ENCODE measurements at places on chromosomes 2 and 18.
A peak's percentile ranks its signal among the peaks of the same experiment; 100 is the strongest.

GRCh38 chr2:219386532-219387280 lies 1.0 kb downstream of the DNPEP start:
- DNase-seq = no peak

DNA sequence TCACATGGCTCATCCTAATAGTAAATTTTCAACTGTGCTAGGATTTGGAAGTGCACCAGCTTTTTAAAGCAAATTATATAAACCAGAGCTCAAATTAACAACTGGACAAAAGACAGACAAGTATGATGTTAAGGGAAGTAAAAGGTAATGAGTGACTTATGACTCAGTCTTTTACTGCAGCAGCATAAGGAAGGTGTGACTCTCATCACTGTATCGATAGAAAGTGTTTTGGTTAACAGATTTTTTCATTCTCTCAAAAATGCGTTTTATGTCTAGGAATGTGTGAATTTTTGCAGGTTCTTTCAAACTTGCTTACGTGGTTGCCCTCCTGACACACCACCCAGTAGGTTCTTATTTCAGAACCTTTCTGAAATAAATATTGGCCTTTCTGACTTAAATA lies 244.2 kb upstream of the BOD1L2 start:
- DNase-seq = no peak

- DNase-seq = no peak
Observed at GRCh38 chr18:59008302-59008974, 131.2 kb upstream of the SEC11C start.

DNA sequence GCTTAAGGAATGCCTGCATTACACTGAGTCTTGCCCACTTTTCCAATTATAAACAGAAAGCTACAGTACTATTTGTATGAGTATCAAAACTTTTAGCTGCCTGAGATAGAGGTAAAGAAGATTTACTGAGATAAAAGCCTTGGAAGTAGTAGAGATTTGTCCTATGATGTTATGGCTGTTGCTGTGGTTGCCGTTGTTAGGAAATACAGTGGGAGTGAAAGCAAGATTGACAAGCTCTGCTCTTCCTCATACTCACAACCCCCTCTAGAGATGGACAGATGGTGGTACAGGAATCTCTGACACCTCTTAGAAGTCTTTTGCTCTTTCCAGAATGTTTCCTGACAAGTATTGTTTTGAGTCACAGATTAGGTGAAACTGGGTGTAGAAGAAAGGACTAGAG lies 242.5 kb downstream of the RPIA start:
- no peak for DNase-seq

DNA sequence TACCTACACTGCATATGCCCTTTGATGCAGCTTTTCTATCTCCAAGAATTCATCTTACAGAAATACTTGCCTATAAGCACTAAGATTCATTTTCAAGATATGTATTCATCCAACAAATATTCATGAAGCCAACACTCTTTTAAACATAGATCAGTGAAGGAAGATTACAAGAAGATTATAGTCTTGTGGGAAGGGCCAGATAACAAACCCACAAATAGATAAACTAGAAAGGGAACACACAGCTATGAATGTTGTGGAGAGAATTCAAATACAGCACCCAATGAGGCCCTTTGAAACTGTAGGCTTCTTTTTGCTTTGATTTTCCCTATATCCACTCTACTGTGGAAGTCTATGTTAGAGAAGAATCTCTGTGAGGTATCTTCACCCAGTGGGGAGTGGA lies 186.7 kb upstream of the RBMS1 start:
- DNase-seq = no peak

DNA sequence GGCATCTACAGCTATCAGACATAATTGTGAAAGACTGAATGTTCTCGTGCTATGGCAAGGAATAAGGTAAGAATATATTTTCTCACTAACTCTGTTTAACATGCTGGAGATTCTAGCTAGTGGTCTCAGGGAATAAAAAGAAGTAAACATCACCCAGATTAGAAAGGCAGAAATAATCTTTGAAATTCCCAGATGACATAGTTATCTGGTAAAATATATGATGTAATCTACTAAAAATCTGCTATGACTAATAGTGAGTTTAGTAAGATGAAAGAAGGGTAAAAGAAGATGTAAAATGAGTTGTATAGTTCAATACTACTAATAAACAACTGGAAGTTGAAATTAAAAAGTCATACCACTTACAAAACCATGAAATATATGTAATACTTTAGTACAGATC lies 134.2 kb downstream of the DSC3 start:
- DNase-seq = no peak

- DNase-seq = no peak
Observed at GRCh38 chr2:1638281-1638860, 105.9 kb downstream of the PXDN start.

GRCh38 chr2:99832926-99833325 lies 309.5 kb downstream of the AFF3 start:
- DNase-seq = no peak

GRCh38 chr2:113282747-113283533 lies 4.2 kb upstream of the PAX8 start:
- DNase-seq = no peak

GRCh38 chr2:109486711-109487535 lies 126.8 kb downstream of the SEPTIN10 start:
- no peak for DNase-seq

GRCh38 chr2:57443973-57444521 lies 602.6 kb upstream of the VRK2 start:
- no peak for DNase-seq

DNA sequence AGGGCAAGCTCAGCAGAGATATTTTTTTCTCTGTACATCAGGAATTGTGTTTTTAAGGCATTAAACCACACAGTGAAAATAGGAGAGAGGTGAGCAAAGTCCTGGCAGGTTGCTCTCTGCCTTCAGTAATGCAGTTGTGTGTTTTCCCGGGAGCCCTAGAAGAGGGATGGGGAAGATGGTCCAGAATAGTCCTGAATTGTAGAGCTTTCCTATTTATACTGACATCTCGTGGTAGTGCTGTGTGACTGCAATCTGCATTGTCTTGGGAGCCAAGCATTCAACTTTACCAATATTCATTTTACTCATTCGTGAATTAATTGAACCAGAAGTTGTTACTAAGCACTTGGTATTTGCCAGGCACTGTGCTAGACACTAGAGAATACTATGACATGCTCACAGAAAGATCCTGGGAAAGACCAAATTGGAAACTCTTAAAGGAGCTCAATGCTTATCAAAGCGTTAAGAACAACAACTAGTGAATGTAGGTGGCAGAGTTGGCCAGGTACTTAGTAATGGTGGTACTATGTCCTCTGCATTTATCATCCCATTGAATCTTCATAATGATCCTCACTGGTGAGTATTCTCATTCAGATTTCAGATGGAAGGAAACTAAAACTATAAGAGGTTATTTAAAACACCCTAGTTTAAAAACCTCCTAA lies 214.6 kb downstream of the TRIB2 start:
- DNase-seq = no peak

DNA sequence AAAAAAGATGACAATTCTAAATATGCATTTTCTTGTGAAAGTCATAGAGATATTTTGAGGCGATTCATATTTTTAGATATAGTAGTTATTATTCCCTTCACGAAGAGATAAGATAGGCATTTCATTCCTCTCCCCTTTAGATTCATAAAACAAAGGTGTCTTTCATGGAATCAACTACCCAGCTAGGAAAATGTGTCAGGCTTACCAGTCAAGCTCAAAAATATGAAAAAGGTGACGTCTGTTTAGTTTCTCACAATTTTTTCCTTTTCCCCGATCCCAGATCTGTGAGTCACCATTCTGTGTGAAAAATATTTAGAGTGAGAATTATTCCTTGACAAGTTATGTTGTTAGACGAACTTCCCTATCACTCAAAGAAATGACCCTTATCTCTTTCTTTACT lies 95.4 kb upstream of the FN1 start:
- no peak for DNase-seq

GRCh38 chr2:106269591-106270291 lies 75.6 kb upstream of the UXS1 start:
- peak; percentile 64 for DNase-seq

GRCh38 chr18:45458033-45458432 lies 157.2 kb upstream of the SLC14A2 start:
- no peak for DNase-seq

- DNase-seq = no peak
Observed at GRCh38 chr18:7955175-7955574, 388.1 kb downstream of the PTPRM start.

GRCh38 chr2:21026479-21027282 lies 17.2 kb downstream of the APOB start:
- DNase-seq = no peak

- DNase-seq = peak; percentile 46
Observed at GRCh38 chr2:233656443-233656842, 15.3 kb upstream of the UGT1A9 start.

DNA sequence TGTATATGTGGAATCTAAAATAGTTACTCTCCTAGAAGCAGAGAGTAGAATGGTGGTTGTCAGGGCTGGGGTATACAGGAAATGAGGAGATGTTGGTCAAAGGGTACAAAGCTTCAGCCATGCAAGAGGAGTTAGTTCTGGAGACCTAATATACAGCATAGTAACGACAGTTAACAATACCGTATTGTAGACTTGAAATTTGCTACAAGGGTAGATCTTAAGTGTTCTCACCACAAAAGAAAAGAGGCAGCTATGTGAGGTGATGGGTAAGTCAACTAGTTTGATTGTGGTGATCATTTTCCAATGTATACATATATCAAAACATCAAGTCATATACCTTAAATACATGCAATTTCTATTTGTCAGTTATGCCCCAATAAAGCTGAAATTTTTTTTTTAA lies 98.2 kb upstream of the CYP1B1 start:
- no peak for DNase-seq

DNA sequence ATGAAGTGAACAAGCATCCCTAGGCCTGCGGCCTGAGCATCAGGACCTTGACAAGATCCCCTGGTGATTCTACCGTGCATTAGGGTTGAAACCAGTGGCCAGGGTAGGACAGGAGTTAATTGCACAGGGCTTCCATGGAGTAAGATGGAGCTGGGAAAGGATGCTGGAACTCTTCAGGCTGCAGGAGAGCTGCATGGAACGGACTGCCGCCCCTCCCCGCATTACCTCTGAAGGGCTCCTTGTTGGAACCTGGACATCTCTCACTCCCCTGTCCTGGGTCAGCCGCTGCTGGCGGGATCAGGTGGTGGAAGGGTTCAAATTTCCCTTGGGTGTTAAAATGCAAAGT lies 156.6 kb upstream of the ID2 start:
- DNase-seq = no peak

GRCh38 chr2:40243581-40244187 lies 208.2 kb downstream of the SLC8A1 start:
- DNase-seq = no peak

- peak; percentile 63 for DNase-seq
Observed at GRCh38 chr2:65320042-65320725, 92.6 kb downstream of the ACTR2 start.

DNA sequence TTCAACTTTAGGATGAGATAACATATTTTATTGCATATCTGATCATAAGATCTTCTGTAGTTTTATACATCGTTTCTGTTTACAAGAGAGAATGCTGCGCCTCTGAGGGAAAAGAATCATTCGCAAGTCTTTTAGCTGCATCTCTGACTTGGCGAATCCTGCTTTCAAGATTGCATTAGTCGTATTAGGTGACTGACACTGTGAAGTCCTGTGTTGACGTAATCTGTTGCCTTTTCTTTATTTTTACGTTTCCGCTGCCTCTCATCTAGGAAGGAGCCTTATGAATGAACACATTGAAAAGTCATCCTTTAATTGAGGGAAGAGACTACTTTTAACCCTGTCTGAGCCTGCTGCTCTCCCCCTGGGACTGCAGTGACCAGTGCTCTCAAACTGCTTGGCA lies 101.5 kb downstream of the LDLRAD4 start:
- no peak for DNase-seq

DNA sequence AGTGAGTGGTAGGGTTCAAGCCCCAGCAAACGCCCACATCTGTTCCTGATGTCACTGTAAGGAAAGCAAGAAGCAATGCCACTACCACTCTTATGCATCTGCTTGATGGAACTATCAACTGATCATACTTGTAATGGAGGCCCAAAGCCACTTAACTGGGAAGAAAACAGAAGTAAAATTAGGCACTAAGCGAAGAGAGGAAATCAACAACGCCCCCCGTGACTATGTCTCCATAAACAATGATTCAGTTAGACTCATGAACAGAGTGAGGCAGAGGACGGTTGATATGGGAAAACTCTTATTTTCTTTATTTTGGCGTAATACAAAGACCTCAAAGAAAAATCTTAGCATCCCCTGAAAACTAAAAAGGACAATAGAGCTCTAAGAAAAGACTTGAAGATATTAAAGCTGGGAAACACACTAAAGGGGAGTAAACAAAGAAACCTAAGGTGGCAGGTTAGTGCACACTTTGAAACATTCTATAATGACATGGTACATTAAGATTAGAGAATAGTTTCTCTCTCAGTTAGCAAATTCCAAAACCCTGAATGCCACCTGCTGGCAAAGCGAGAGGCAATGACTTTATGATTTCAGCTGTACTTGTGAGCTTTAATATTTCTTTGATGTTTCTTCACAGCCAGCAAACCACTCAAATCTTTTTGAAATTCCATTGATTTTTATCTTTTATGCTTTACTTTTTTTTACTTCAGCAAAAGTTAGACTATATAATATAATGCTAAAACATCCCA lies 86.5 kb downstream of the LRP2 start:
- DNase-seq = no peak

DNA sequence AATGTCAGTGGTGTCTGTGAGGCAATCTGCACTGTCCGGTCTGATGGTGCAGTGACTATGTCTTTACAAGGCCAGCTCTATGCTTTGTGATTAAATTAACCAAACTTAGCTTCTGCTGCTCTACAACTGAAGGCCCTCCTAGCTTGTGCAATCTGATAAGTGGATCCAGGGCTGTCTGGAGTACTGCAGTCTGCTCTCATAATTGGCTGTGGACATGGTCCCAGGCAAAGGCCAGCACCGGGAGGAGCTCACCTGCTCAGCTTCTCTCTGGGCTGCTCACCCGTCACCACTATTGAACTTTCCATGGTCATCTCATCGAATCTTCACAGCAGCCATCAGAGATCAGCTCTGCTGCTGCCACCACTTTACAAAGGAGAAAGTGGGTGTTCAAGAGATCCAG lies 13.0 kb upstream of the APCDD1 start:
- no peak for DNase-seq

DNA sequence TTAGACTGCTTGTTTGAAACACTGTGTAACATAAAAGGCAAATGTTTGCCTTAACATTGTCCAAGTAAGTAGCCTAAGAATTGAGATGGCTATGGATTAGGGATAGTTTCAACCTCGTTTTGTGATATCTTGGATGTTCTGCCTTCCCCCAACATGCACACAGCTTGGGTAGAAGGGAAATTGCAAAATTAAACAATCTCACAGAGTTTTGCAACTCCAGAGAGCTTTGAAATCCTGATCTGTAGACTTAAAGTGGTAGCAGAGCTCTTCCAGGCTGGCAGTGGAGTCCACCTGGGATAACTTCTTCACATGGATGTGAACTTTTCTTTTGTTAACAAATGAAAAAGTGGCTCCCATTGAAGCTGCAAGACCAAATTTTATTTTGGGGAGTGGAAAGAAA lies 59.6 kb downstream of the CHRNA1 start:
- no peak for DNase-seq

DNA sequence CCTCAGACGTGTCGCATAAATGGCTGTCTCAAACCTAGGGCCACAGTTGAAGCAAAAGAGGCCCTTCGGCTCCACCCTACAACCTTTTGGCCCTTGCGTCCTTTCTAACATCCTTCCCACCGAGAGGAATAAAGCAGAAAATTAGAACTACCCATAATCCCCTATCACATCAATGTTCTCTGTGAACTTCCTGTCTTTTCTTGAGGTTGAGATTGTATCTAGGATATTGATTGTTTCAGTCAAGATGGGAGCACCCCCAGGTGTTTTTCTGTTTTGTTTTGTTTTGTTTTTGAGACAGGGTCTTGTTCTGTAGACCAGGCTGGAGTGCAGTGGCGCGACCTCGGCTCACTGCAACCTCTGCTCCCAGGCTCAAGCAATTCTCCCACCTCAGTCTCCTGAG lies 23.6 kb downstream of the INPP5D start:
- no peak for DNase-seq
